ENCODE measurements at places on chromosomes 4 and X.

- DNase-seq, result no peak
Measured at GRCh38 chr4:129364747-129365452, 268.9 kb downstream of the C4orf33 start.

DNA sequence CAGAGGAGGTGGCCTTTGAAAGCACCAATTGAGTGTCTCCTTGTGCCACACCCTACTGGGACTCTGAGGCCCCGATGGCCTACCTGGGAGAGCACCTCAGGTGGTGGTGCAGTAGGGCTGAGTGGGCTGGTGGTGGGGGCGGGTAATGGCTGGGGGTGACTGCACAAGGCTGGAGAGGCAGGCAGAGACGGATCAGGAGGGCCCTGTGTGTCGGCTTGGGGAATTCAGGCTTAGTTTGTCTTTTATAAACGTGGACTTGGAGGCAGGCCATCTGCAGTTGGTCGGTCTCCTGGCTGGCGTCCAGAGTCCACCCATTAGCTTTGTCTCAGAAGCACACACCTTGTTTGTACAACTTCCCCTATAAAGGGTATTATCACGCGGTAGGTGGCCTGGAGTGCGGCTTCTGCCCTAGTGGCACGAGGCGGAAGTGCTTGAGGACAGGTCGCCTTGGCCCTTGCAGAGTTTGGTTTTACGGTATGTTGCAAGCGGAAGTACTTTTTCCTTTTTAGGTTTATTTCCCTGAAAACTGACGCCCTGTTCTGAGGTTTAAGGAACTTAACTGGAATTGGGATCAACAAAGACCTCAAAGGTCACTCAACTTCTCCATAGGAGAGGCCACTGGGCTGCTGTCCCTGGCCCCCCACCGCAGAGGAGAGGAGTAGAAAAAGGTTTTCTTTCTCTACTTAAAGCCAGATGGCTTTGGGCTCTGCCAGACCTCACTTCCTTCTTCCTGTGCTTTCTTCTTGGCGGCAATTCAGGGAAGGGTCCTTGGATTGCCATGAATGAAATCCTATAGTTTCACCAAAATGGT, 8.0 kb downstream of the TBC1D14 start:
- no peak for DNase-seq

- no peak for DNase-seq
Measured at GRCh38 chr4:139951021-139951420, 203.0 kb downstream of the MAML3 start.

DNA sequence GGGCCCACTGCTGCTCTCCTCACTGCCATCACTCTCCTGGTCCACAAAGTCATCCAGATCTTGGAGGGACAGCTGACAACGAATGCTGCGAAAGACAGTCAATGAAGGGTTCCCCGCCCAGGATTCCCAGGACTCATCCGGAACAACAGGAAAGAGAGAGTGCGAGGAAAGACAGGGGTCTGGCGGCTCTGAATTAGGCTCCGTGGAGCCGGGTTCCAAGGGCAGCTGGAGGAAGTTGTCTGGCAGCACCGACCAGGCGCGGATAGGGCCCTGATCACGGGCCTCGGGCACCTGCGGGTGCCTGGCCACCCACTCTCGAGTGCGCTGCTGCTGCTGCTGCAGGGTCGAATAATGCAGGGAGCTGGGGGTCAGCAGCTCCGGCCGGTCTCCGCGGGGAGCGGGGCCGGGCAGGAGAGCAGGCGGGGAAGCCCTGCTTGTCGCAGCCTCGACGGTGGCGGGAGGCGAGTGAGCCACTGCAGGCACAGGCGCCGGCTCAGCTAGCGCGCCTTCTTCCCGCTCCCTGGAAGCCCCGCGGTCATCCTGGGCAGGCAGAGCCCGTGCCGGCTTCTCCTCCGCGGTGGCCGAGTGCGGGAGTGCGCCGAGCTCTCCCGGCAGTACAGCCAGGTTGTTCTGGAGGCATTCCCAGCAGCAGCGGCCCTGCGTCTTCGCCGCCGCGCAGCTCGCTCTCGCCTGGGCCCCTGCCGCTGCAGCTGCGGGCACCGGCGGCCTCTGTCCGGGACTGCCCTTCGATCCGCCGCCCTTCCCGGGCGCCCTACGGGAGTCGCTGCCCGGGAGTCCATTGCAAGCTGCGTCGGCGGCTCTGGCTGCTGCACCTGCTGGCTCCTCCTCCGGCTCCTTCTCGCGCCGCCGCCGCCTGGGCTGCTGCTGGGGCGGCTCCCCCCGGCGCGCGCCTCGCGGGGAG, 1.1 kb downstream of the SOWAHB start:
- DNase-seq, result no peak
